ENCODE measurements at places on chromosomes 2 and 18.

DNA sequence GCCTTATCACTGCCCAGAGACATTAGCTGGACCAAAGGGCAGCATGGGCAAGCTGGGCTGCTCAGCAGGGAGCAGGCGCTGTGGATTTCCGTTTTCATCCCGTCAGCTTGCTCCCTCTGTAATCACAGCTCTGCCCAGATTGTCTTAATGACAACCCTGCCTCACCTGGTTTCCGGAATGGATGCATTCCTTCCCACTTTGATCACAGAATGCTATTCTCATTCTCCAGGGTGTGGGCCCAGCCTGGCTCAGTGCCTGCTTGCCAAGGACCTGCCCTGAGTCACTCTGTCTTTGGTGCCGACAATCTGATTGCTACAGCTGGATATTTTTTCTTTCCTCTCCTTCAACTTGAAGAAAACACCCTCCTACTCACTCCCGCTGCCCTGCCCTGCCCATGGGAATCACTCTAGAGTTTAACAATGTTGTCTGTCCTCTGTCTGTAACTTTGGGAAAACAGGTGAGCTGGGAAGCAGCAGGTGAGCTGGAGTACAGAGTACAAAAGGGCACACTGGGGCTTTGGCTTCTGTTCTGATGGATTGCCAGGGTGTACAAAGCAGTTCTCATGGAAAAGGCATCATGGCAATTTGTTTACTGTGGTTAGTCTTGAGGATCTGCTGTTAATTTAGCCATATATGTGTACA lies 27.2 kb upstream of the FAM136A start:
- no peak for DNase-seq

- no peak for DNase-seq
Observed at GRCh38 chr2:74576211-74576862, 21.8 kb downstream of the DOK1 start.

GRCh38 chr2:231052494-231053451 lies 3.9 kb upstream of the PSMD1 start:
- DNase-seq: peak; percentile 86

GRCh38 chr2:103174711-103175110 lies 412.9 kb downstream of the TMEM182 start:
- no peak for DNase-seq

DNA sequence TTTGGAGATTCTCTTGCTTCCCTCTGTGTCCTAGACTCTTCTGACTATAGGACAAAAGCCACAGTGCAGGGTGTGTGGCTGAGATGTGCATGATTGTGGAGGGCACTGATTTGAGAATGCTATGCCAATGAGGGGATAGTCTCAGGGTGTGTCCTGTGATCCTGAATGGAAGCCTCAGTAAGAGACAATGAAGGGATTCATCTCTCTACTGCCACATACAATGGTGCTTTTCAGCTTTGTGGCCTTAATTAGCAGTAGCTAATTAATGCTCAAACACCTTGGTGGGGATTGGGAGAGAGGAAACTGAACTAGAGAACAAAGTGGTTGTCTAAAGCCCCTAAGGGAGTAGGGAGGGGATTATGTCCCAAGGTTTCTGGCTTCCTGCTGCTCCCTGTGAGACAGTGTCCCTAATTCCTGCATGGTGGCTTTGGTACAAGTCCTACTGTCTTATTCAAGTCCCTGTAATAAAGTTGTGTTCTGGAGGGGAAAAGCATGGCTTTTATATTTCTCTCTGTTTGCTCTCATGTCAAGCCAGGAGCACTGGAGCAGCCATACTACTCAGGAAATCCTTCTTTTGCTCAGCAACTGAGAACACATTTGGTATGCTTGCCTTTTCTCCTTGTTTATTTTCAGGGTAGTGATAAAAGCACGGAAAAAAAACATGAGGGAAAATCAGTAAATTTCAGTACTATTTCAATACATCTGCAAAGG lies 415.2 kb upstream of the TCF4 start:
- no peak for DNase-seq

- DNase-seq: peak; percentile 83
Observed at GRCh38 chr2:15577071-15577735, 14.5 kb upstream of the DDX1 start.

DNA sequence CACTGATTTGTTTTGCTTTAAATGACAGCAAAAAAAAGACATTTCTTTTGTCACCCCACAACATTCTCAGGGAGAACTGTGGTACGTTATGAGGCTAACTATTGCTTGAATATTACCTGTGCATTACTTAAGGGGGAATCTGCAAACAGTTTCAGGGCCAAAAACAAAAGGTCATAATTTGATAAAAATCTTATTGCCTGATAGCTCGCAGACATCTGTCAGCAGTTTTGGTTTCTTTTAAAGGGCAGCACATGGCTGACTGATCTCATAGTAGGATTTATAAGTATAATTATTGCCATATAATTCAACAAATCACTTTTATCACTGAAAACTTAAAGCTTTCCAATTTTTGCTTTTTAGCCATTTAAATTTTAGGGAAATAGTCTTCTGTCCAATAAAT lies 226.4 kb upstream of the VWC2L start:
- DNase-seq: no peak

DNA sequence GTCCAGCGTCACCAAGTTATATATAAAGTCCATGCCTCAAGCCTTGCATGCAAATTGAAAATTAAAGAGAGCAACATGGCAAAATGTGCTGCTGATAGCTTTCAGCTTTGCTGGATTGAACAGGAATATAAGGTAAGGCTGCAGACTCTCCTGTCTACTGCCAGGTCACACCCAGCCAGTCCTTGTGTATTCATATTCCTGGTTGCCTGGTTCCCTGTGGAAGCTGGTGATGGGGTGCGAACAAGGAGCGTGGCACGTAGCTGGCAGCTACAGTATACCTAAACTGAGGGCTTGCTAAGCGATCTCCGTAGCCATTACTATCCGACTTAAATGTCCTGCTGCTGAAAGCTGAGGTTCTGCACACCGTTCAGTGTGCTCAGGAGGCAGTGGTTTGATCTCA lies 50.1 kb upstream of the NOSTRIN start:
- no peak for DNase-seq

DNA sequence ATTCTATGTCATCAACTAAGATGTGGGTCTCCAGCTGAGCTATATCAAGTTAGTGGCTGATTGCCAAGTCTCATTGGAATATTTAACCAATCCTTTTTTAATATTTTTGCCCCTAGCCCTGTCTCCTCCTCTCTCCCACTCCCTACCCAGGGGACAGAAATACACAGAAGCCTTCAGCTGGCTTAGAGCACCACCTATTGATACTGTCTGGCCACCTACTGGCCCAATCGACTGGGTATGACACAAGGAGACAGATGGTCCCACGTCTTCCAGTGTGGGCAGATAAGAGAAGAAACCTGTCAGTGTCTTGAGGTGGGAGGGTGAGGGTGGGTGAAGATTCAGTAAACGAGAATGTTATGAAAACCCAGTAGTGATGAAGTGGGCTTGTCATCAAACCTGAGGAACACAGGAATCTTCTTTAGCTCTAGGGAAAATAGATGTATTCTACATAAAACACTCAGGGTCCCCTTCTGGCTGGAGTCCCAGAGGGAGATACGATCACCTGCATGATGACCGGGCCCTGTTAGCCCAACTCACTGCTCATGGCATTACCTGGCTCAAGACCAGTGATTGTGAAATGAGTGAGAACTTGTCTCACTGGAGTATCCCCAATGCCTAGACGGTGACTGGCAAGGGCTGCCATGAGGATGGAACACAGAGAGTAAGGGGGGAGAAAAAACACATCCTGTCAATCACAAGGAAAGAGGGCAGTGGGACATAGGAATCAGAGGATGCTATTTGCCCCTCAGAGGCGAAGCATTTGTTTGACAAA lies 26.7 kb downstream of the POLR1A start:
- DNase-seq: peak; percentile 45

DNA sequence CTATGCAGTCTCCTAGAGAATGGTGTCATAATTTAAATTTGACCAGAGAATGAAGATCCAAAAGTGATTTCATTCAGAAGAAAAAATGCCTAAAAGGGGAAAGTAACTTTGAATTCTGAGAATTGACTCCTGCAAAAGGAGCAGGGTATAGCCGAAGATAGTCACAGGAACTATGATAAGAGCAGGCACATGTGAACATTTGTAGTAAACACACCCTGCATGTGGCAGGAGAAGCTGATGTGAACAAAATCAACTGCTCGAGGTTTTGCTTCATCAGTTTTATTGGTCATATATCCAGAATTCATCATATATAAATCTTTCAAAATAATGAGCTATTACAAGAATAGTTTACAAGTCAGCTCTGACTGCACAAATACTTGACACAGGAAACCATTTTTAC lies 14.0 kb downstream of the MCFD2 start:
- DNase-seq: no peak

- DNase-seq: no peak
Observed at GRCh38 chr2:77105008-77105407, 417.2 kb downstream of the LRRTM4 start.

DNA sequence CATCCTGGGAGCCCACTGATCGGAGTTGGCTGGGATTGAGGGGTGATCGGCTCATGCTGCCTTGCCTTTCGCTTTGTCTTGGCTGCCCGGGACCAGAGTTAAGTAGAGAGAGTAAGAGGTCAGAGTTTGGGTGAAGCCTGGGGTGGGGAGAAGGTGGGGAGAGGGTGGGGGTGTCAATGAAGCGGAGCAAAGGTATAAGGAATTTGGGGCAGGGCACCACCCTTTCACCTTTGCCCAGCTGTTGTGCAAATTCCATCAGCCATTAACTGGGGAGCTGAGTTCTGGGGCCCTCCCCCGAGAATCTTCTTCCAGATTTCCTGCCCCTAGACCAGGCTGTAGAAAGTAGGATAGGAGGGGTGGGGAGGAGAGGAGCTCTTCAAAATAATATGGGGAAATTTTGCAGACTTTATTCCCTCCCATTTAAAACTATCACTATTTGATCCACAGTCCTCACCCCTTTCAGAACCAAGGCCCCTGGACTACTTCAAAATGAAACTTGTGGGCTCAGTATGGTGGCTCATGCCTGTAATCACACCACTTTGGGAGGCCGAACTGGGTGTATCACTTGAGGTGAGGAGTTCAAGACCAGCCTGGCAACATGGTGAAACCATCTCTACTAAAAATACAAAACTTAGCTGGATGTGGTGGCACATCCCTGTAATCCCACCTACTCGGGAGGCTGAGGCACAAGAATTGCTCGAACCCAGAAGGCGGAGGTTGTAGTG lies at the start of gene SLC23A3:
Gene SLC23A3 (minus strand): TSS at position 100 of the 725 bp plus-strand sequence. CDS start 45 bp downstream, at position 55.
- no peak for DNase-seq

GRCh38 chr2:62868947-62869346 lies 163.4 kb downstream of the EHBP1 start:
- no peak for DNase-seq

DNA sequence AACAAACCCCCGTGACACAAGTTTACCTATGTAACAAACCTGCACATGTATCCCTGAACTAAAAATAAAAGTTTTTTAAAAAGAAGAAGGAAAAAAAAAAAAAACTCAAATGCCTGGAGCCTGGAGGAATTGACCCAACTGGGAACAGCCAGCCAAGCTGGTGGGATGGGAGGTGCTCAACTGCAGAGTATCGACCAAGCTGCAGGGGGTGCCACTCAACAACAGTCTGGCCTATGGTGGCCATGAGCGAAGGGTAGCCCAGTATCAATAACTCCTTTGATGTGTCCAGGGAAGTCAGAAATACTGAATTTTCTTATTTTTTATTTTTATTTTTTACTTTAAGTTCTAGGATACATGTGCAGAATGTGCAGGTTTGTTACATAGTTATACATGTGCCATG lies 310.3 kb upstream of the DLGAP1 start:
- DNase-seq: no peak

Data from right hindlimb (tissue), 1 donor.